ENCODE measurements at places on chromosomes 7 and 10.
A peak's percentile ranks its signal among the peaks of the same experiment; 100 is the strongest.

GRCh38 chr7:74093671-74094223 is 10.1 kb downstream of the LIMK1 start:
- DNase-seq, result no peak

- DNase-seq, result no peak
Measured at GRCh38 chr7:4939971-4940728, 18.8 kb downstream of the MMD2 start.

- DNase-seq, result no peak
Measured at GRCh38 chr10:34407324-34407805, 407.7 kb downstream of the PARD3 start.

- no peak for DNase-seq
Measured at GRCh38 chr7:99740573-99741440, 5.8 kb upstream of the CYP3A7 start.

DNA sequence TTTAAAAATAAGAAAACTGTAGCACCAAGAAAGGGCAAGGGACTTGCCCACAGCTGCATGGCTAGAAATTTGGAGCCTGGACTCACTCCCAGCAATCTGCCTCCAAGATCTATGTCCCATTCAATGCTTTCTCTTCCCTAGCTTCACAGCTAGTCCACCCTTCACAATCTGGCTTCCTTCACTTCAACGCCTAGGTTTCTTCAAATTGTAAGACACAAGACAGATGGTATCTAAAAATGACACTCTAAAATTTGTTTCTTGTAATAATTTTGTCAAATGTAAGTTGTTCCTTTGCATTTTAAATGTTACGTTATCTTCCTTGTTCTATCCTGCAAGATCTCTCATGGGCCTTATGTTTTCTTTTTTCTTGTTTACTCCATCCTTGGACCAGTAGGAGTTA is 48.6 kb downstream of the CTTNBP2 start:
- DNase-seq, result no peak

- no peak for DNase-seq
Measured at GRCh38 chr7:101554584-101555268, 74.4 kb downstream of the MYL10 start.

DNA sequence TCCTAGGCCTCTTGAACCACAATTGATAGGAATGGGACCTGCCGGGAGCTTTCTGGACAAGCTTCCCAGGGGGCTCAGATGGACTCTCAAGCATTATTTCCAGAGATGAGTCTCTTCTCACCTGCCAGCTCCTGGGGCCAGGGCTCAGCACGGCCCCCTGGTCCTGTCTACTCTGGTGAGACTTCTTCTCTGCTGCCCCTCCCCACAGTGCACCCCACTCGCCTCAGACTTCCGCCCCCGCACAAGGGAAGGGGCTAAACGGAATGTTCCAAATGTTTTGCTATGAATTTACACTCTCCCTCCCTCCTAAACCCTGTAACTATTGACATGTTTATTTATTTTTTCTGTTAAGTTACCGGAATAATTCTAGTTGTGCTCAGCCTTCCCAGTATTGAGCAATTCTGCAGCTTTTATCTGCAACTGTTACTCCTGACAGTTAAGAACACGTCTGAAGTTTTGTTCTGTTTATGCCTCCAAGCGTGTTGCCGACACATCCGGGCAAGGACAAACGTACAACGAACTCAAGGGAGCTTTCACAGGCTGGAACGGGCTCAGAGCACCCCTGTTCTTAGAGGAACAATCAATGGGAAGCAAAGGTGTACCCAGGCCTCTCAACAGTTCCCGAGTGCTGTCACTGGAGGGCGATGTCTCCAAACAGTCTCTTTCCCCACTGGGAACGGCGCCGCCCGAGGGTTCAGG is 55.2 kb downstream of the FHIP2A start:
- DNase-seq, result no peak

DNA sequence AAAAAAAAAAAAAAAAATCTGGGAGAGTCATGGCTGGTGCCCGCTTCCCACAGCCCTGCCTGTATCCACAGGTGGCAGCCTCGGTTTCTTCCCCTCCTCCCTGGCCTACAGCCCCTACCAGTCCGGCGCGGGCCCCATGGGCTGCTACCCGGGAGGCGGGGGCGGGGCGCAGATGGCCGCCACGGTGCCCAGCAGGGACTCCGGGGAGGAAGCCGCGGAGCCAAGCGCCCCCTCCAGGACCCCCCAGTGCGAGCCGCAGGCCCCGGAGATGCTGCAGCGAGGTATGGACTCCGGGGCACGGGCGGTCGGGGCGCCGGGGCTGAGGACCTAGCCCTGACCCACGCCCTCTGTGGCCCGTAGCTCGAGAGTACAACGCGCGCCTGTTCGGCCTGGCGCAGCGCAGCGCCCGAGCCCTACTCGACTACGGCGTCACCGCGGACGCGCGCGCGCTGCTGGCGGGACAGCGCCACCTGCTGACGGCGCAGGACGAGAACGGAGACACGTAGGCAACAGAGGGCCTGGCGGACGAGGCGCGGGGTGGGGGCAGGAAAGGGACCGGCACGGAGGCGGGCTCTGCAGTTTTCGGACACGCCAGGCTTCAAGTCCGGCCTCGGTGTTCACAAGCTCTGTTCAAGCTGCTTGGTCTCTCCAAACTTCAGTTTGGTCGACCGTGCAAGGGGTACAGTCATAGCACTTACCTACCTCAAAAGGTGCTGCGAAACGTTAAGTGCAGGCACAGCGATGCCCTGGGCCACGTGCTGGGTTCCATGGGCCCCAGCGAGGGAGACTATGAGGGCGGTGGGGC is 3.9 kb downstream of the NFKB2 start:
- DNase-seq, result peak; percentile 82

- no peak for DNase-seq
Measured at GRCh38 chr10:90288391-90288933, 569.4 kb downstream of the HTR7 start.

DNA sequence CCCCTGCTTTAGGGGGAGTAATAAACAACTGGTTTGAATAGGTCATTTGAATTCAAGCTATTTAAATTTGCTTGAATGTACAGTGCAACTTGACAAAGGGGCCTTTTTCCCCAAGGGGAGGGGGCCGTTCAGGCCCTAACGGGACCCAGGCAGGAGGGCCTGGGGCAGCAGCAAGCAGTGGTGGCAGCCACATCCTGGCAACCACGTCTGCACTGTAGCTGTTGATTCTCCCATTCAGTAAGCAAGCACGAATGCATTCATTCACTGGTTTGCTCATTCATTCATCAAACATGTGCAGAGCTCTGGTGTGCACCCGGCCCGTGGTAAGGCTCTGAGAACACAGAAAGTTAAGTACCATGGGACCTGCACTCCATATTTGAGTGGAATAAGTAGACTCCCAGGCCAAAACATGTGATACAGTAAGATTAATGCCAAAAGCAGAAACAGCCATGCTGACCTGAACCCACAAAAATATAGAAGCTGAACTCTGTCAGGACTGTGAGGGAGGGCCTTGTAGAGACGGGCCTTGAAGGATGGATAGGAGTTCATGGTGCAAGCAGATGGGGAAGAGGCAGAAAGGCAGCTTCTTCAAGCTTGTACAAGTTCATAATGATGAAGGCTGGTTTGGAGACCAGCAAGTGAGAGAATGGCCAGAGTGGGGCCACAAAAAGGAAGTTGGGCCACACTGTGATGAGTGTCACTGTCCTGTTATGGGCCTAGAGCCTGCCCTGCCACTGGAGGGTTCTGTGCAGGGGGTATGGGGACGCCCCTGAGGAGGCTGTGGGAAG is 29.3 kb upstream of the C10orf53 start:
- DNase-seq, result no peak

DNA sequence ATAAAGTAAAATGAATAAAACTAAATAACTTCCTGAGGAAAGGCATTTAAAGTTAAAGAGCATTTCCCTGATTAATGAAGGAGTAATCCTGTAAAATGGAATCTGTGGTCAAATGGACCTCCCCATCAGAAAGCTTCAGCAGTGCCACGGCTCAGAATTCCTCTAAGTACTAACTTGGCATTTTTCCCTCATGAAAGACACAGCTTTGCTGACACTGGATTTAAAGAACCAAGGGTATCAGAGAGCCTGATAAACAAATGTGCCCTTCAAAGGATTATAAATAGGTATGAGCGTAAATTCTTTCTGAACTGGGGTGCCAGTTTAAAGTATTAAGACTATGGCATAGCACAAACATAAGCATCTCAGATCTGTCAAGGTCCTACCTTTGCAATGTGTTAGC is 24.2 kb upstream of the RNF148 start:
- no peak for DNase-seq

- no peak for DNase-seq
Measured at GRCh38 chr10:8052341-8052955, 2.0 kb upstream of the GATA3 start.

DNA sequence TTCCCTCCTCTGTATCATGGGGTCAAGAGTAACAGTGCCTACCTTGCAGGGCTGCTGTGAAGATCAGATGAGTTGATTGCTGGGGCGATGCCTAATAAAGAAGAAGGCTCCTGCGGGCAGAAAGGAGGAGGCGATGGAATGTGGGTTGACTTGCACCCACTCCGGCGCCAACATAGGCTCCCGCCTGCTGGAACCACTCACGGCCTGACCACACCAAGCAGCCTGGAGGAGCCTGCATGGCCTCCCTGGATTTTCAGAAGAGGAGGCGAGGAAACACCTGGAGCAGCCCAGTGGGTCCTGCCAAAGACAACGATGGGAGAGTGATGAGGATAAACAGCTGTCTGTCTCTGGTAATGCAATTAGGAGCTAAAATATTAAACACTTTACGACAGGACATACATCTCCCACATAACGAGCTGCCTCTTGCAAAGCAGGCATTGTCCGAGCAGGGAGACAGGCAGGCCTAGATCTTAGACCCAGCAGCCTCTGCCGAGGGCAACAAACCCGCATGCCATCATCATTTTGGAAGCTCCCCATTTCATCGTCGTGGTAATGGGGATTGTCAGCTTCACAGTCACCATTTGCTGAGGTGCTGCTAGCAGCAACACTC is 302.9 kb upstream of the ZMIZ1 start:
- DNase-seq, result no peak

GRCh38 chr10:29411666-29412315 is 122.9 kb downstream of the LYZL1 start:
- DNase-seq, result no peak
